ENCODE measurements at places on chromosomes 16 and 17. TPM values are rescaled to one million over a fixed set of nuclear protein-coding genes. Genes with fewer than 3 reads are reported as not detected.

- DNase-seq: peak; percentile 55
These were observed 10.9 kb downstream of the RARA start for GRCh38 chr17:40319651-40320540.

DNA sequence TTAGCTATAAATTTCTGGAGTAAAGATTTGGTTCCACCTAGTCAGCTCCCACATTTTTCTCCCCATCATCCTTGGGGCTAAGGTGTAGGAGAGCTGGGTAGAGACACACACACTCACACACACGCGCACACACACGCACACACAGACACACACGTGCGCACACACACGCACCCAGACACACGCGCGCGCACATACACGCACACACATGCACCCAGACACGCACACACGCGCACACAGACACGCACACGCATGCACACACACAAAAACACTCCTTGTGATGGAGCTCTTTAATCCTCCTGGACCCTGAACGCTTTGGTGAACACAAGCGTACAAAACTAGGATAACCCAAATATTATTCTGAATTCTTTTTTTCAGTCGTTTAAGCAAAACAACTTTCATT, 253.6 kb downstream of the C16orf95 start:
- no peak for DNase-seq

- no peak for DNase-seq
These were observed 60.8 kb upstream of the TANC2 start for GRCh38 chr17:62905233-62905632.

GRCh38 chr17:42422412-42422957, 571 bp downstream of the CAVIN1 start:
- DNase-seq: no peak

DNA sequence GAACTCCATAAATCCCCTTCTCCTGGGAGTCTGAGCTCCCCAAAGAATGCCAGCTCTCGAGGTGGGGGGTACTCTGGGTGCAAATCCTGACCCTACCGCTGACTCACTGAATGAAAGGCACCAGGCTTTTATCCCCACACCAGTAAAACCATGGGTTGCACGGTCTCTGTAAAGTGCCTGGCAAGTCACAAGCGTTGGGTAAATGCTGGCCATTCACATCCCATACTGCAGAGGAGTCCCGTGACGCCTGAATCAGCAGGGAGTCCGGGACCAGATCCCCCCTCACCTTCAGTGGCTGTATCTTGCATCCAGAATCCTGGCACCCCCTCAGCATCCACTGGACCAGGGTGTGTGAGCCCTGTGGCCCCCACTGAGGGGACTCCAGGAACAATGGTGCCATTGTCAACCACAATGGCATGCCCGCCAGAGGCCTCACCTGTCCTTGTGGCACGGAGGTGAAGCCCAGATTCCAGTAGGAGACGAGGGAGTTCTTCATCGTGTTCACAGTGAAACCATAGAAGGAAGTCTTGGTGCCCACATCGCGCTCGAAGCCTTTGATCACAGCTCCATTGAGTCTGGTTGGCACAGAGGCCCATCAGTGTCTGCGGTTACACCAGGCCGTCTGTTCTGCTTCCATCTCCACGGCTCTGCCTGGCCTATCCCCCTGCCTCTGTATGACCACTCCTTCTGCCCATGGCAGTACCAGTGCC, 13.3 kb downstream of the ST6GALNAC2 start:
- DNase-seq: no peak

The DPEP3 gene
- not detected for total RNA-seq

- DNase-seq: no peak
These were observed 8.2 kb upstream of the MMP2 start for GRCh38 chr16:55470533-55471371.

- DNase-seq: no peak
These were observed 5.4 kb upstream of the NOL11 start for GRCh38 chr17:67712375-67712774.

The MMP25 gene
- total RNA-seq: 1.2 TPM

DNA sequence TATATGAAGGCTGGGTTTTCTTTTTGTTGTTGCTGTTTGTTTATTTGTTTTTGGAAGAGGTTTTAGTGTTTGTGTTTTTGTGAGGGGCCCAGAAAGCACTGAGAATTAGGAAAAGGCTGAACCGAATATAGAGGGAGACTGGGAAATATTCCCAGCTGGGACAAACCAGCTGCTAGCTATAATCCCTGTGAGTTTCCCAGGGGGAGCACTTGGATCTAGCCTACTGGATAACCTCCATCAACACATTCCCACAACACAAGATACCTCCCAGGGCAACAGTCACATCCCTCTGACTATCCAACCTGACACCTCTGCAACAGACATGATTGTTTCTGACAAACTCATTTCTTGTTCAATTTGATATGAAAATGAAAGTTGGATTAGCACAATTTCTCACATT, 16.7 kb downstream of the CDH11 start:
- DNase-seq: no peak

Measured in omental fat pad (tissue), 4 donors.